Panc1 (cell line): ENCODE measurements at places on chromosomes 2 and 18. TPM values are rescaled to one million over a fixed set of nuclear protein-coding genes. Genes with fewer than 3 reads are reported as not detected.

DNA sequence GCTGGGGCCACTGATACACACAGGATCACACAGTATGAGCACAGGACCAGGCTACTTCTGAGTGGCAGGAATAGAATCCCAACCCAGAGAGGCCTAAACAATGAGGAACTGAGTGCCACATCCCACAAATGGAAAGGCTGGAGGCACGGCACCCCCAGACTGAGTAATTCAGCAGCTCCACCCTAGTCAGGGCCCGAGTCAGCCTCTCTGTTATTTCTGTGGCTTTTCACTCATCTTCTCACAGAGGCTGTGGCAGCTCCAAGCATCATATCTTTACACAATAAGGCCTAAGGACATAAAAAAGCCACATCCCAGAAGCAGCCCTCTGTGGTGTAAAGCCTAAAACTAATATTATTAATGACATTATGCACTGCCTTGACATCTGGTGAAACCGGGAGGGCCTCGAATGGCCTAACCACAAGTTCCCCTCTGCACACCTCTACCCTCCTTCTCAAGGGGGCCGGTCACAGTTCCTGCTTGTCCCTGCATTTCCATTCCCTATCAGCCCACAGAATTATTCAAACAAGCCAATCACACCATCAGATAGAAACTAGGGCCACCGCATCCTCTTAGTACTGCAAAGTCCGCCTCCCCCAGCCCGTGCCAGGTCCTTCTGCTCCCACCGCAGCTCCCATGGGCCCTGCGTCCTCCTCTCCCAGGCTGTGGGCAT lies 12.5 kb upstream of the MAL start:
- DNase-seq: no peak

GRCh38 chr2:172155752-172156151 lies 53.1 kb upstream of the DLX2 start:
- no peak for DNase-seq

GRCh38 chr2:138607746-138608145 lies 106.2 kb downstream of the SPOPL start:
- no peak for DNase-seq

DNA sequence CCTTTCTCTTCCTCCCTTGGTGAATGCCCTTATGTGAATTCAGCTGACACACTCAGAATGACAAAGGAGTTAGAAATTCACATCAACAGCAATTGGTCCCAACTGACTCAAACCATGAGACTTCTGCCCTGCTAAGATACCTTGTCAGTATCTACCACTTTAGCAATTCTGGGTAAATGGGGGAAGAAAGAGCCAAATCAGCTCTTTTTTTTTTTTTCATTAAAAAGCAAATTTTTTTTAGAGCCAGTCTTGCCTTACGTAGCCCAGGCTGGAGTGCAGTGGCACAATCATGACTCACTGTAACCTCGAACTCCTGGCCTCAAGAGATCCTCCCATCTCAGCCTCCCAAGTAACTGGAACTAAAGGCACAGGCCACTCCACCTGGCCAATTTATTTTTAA lies 1.7 kb upstream of the PPP4R1 start:
- no peak for DNase-seq

GRCh38 chr2:20579866-20580265 lies 71.0 kb downstream of the HS1BP3 start:
- no peak for DNase-seq

GRCh38 chr2:96949701-96950350 lies 36.6 kb downstream of the FAM178B start:
- DNase-seq: no peak

The REG1B gene
- total RNA-seq: 2.0 TPM

- DNase-seq: no peak
These were observed 124.2 kb downstream of the RPRM start for GRCh38 chr2:153354377-153354776.

The SLC1A4 gene
- total RNA-seq: 12.9 TPM

The VSNL1 gene
- total RNA-seq: not detected

The GULP1 gene
- total RNA-seq: 51.5 TPM

- no peak for DNase-seq
These were observed 157.0 kb upstream of the NDUFV2 start for GRCh38 chr18:8945514-8945913.

DNA sequence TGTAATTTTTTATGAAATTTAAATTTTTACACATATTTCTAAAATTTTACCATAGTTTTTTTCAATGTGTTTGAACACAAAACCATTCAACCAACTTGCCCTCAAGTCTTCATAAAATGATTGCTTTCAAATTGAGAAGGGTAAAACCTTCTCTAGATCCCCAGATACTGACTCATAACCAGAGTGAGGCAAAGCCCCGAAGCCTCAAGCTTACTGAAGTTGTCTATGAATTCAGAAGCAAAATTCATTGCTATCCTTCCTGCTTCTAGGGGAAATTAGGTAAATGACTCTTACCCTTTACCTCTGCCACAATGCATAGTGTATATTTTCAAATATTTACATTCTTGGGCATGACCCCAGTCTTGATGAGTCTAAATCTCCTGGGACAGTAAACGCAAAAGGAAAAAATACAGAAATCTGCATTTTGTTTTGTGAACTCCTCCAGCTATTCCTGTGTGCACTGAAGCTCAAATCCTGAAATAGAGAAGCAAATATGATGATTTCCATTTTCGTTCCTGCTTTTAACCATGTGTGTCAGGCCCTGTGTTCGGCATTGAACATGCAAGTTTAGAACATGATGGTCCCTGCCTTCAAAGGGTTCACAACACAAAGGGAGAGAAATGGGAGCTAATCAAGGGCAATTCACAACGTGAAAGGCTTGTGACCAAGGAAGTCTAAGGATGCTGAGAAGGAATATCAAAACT lies 246.3 kb downstream of the SUCLG1 start:
- no peak for DNase-seq

GRCh38 chr2:56244911-56245530 lies 61.2 kb downstream of the CCDC85A start:
- no peak for DNase-seq

The ARID5A gene
- total RNA-seq: 19.3 TPM

The HJURP gene
- 87.0 TPM for total RNA-seq

DNA sequence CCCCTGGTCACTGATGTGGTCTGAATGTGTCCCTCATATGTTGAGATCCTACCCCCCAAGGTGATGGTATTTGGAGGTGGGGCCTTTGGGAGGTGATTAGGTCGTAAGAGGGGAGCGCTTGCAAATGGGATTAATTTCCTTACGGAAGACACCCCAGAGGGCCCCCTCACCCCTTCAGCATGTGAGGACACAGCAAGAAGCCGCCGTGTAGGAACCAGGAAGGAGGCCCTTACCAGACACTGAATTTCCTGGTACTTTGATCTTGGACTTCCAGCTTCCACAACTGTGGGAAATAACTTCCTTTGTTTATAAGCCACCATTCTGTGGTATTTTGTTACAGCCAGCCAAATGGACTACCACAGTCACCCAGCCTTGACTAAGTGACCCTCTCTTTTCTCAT lies 35.9 kb downstream of the NCK2 start:
- DNase-seq: no peak

The C2orf66 gene
- 0.33 TPM for total RNA-seq

- DNase-seq: no peak
These were observed 211.4 kb upstream of the SMIM21 start for GRCh38 chr18:75638776-75639471.

DNA sequence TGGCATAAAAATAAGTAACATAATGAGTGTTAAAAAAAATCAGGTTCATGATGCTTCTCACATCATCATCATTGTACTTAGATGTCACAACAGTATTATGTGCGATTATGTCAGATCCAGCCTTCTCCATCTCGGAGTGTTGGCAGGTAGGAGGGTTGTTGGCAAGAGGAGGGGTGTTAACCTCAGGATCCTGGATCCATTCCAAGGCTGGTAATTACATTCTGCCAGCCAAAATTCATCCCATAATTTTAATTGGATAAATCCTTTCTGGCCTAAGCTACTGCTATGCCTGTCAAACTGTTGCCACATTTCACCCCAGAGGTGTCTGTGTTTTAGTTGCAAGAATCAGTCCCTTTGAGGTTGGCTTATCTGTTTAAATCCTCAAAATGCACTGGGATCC lies 891 bp upstream of the FTCDNL1 start:
- DNase-seq: no peak

The ARL5A gene
- total RNA-seq: 47.5 TPM

GRCh38 chr18:6509417-6509816 lies 94.7 kb upstream of the L3MBTL4 start:
- DNase-seq: no peak

The UGT1A7 gene
- total RNA-seq: not detected

DNA sequence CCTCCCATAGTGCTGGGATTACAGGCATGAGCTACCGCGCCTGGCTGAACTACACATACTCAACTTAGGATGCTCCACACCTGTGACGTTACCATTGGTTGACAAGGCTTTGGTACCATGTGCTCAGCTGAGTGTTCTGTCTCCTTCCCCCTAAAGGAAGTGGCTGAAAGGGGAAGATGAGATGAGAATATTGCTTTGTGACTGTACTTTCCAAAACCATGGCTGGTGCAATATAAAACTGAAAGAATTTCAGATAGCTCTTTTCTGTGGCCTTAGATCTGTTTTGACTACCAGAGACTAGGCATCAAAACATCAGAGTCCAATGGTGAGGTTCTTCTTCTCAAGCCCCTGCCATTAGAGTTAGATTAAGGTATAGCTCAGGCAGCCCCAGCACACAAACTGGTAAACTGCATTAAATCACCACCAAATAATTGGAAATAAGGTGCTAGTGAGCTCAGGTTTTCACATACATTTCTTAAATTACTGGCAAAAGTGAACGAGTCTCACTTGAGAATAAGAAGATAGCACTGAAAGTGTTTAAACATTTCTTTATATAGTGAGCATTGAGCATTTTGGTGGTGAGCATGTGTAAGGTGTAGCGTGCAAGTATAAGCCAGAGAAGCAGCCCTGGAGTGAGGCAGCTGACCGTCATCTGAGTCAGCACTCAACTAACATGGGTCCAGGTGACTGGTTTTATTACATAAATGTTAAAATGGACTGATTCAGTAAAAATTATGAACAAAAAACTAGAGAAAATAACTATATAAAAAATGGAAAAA lies 113.5 kb upstream of the FZD5 start:
- no peak for DNase-seq

- no peak for DNase-seq
These were observed 299.4 kb downstream of the LPIN1 start for GRCh38 chr2:12045864-12046291.

The ELAC1 gene
- 4.6 TPM for total RNA-seq

- DNase-seq: no peak
These were observed 60.7 kb downstream of the TNS1 start for GRCh38 chr2:217941886-217942728.

The CSRNP3 gene
- total RNA-seq: not detected

The REG3G gene
- total RNA-seq: not detected

The DYNAP gene
- total RNA-seq: not detected

GRCh38 chr2:938181-939005 lies 12.3 kb upstream of the SNTG2 start:
- no peak for DNase-seq

The GREB1L gene
- 11.0 TPM for total RNA-seq

The PLEKHH2 gene
- 15.0 TPM for total RNA-seq

DNA sequence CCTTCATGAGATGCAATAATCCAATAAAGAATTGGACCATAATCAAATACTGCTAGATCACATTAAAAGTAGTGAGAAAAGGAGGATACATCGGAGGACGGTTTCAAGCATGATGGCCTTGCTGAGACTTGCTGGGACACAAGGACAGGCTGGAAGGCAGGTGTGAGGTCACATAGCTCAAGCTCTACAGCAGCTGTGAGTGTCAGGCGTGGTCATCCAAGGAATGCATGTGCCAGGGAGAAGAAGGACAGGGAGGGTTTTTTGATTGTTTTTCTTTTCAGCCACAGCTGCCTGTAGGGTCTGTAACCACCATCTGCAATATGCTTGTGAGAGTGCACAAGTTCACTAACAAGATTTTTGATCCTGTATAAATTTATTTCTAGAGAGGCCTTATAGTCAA lies 57.6 kb downstream of the BMP10 start:
- no peak for DNase-seq

The SCN9A gene
- total RNA-seq: 0.10 TPM

DNA sequence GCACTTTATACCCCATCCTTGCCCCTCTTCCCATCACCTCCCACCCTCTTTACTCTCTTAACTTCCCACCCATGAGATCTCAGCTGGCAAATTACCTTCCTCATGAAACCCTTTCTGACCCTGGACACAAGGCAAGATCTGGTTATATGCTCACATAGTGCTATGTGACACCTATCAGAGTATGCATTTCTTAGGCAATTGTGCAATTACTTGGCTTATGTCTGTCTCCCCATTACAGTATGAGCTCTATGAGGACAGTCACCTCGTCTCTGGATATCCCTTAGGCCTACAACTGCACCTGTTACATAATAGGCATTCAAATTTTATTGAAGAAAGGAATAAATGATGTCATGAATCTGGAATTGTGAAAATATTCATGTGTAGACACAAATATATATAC lies 91.4 kb downstream of the ZNF385B start:
- no peak for DNase-seq
